Transverse colon (tissue), 4 donors: ENCODE measurements at places on chromosomes 2 and 18. TPM values are rescaled to one million over a fixed set of nuclear protein-coding genes. Genes with fewer than 3 reads are reported as not detected.

TMEFF2 gene
- total RNA-seq, result not detected

FAHD2B gene
- total RNA-seq, result 6.2 TPM

RIT2 gene
- total RNA-seq, result not detected

CFAP210 gene
- not detected for total RNA-seq

TTLL4 gene
- 6.0 TPM for total RNA-seq

KCNJ13 gene
- not detected for total RNA-seq

GRCh38 chr2:29495068-29495467 is 379.9 kb downstream of the CLIP4 start:
- no peak overlapping the region for H3K4me3 ChIP-seq
- H3K4me1 ChIP-seq, result no peaks in the 10 kb centered on the region
- DNase-seq, result no peak
- H3K27ac ChIP-seq, result no peak overlapping the region
- no peaks in the 10 kb centered on the region for H3K27me3 ChIP-seq

DNA sequence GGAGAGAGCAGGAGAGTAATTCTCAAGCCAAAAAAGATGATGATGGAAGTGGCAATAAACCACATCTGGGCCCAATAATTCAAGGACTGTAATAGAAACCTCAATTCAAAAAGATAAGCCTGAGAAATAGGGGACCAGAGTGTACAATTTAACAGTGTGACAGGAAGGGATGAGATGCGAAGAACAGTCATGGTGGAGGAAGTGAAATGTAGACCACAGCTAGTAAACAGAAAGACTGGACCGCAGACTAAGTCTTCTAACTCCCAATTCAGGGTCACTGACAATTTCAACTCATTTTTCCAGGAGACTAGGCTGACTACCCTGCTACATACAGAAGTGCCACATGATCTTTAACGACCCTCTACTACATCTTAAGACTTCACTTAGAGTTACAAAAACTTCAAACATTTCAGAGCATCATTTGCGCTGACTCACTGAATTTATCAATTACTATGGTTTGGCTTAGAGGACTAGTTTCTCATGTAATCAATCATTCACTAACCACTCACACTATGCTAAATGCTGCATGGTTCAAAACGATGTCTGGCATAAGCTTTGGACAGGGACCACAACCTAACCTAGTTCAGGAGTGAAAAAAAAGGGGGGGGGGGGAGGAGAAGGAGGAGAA is 9.0 kb downstream of the CUL3 start:
- H3K27ac ChIP-seq, result no peak overlapping the region
- peaks cover 52% of the 10 kb centered on the region for H3K4me1 ChIP-seq
- no peak for DNase-seq
- H3K36me3 ChIP-seq, result no peaks in the 10 kb centered on the region
- no peaks in the 10 kb centered on the region for H3K27me3 ChIP-seq

DNA sequence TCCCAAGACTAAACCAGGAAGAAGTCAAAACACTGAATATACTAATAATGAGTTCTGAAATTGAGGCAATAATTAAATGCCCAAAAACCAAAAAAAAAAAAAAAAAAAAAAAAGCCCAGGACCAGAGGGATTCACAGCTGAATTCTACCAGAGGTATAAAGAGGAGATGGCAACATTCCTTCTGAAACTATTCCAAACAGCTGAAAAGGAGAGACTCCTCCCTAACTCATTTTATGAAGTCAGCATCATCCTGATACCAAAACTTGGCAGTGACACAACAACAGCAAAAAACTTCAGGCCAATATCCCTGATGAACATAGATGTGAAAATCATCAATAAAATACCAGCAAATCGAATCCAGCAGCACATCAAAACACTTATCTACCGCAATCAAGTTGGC is 108.5 kb upstream of the COL3A1 start:
- no peak overlapping the region for H3K27ac ChIP-seq
- H3K4me1 ChIP-seq, result no peaks in the 10 kb centered on the region
- no peak for DNase-seq
- H3K36me3 ChIP-seq, result no peaks in the 10 kb centered on the region
- no peak overlapping the region for H3K4me3 ChIP-seq
- no peaks in the 10 kb centered on the region for H3K27me3 ChIP-seq

GRCh38 chr2:236573066-236573929 is 3.7 kb downstream of the ACKR3 start:
- no peak for DNase-seq
- H3K27me3 ChIP-seq, result peaks cover 25% of the 10 kb centered on the region
- peaks cover 17% of the 10 kb centered on the region for H3K4me1 ChIP-seq
- peak overlapping the region; percentile 85 for H3K27ac ChIP-seq

DNA sequence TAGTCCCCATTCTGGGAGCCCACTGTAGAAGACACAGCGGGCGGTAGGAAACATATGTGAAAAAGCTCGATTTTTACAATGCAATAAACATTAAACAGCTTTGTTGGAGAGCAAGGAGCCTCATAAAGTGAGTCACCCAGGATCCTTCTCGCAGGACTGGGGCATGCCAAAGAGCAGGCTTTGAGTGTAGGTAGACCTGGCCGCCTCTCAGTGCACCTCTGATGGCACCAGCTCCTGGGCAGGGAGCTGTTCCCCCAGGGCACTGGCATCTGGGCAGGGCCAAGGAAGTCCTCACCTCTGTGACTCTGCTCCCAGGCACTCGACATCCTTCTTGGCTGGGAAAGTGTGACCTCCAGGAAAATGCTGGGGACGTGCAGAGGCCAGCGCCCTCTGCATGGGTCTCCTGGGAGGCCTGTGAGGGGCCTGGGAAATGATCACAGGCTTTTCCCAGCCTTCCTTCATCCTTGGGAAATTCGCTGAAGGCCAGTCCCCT is 94.2 kb downstream of the POLR1A start:
- H3K4me1 ChIP-seq, result no peaks in the 10 kb centered on the region
- DNase-seq, result peak; percentile 60
- H3K27me3 ChIP-seq, result no peaks in the 10 kb centered on the region
- no peaks in the 10 kb centered on the region for H3K36me3 ChIP-seq
- no peak overlapping the region for H3K4me3 ChIP-seq

- H3K27ac ChIP-seq, result no peak overlapping the region
- DNase-seq, result no peak
- H3K36me3 ChIP-seq, result no peaks in the 10 kb centered on the region
- no peak overlapping the region for H3K4me3 ChIP-seq
Observed at GRCh38 chr2:120952318-120952717, 216.7 kb downstream of the GLI2 start.

- DNase-seq, result peak; percentile 59
- H3K27me3 ChIP-seq, result no peaks in the 10 kb centered on the region
- H3K4me1 ChIP-seq, result peaks cover 3% of the 10 kb centered on the region
- H3K36me3 ChIP-seq, result no peaks in the 10 kb centered on the region
- H3K4me3 ChIP-seq, result no peak overlapping the region
Observed at GRCh38 chr2:121356058-121356640, 71.1 kb upstream of the TFCP2L1 start.

DNA sequence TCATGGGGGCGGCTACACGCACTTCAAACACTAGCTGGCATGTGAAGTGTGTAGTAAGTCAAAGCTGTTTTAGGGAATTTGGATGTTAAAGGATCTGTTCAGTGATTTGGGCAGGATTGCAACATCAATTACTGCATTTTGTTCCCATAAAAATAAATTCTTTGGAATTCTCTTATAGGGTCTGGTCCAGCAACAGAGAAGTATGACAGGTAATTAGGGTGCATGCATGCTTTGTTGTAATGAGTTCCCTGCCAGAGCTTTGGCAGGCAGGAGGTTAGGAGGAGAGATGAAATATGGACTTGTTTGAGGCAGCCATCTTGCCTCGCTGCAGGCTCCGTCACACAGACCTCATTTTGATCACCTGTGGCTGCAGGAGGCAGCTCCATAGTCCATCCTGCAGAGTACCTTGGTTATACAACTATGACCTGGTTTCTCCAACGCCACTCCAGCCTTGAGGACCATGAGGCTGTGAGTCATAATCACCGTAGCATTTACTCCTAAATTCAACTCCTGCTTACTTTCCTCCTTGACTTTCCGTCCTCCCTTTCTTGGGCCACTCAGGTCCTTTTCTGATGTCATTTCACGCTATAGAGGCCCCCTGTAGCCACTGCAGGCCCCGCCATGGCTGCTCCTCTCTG is 26.5 kb upstream of the EML4 start:
- no peaks in the 10 kb centered on the region for H3K27me3 ChIP-seq
- no peak for DNase-seq
- H3K4me3 ChIP-seq, result no peak overlapping the region
- peak overlapping the region; percentile 76 for H3K27ac ChIP-seq
- peaks cover 38% of the 10 kb centered on the region for H3K4me1 ChIP-seq

GRCh38 chr2:235098269-235098668 is 146.5 kb downstream of the SH3BP4 start:
- no peaks in the 10 kb centered on the region for H3K4me1 ChIP-seq
- H3K36me3 ChIP-seq, result no peaks in the 10 kb centered on the region
- no peak for DNase-seq

DNA sequence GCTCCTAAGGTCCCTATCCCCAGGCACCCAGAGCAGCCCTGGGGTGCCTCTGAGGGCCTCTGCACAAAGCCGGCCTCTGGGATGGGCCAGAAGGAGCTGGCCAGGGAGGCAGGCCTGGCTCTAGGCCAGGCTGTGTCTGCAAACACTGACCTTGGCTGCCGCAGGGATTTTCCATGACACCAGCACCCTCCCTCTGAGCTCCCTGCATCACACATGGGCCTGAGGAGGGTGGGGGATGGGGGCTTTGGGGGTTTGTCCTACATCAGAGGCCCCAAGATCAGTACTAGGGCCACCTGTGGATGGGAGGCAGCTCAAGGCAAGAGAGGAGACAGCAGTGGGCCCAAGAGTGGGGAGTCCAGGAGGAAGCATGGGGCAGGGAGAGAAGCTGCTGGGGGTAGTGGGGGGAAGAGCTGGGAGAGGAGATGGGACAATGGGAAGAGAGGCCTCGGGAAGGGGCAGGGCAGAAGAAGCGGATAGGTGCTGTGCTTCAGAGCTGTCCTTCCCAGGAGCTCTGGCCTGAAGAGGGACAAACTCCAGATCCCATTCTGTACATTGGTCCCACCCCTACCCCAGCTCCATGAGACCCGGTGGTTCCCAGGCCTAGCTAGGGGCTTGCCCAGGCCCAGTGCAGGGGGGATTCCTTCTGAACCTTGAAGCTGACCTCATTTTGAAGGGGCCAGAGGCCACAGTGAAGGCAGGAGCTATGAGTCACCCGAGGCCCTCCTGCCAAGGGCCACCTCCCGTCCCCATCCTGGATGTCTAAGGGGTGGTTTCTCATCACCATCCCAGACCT is 28.0 kb downstream of the KCNK3 start:
- H3K27me3 ChIP-seq, result no peaks in the 10 kb centered on the region
- H3K4me1 ChIP-seq, result peaks cover 46% of the 10 kb centered on the region
- H3K36me3 ChIP-seq, result no peaks in the 10 kb centered on the region
- DNase-seq, result peak; percentile 74
- no peak overlapping the region for H3K4me3 ChIP-seq
- peak overlapping the region; percentile 71 for H3K27ac ChIP-seq

GRCh38 chr2:139365189-139365588 is 585.0 kb upstream of the NXPH2 start:
- no peaks in the 10 kb centered on the region for H3K27me3 ChIP-seq
- peaks cover 5% of the 10 kb centered on the region for H3K4me1 ChIP-seq
- no peak overlapping the region for H3K27ac ChIP-seq
- H3K4me3 ChIP-seq, result no peak overlapping the region
- no peaks in the 10 kb centered on the region for H3K36me3 ChIP-seq

DNA sequence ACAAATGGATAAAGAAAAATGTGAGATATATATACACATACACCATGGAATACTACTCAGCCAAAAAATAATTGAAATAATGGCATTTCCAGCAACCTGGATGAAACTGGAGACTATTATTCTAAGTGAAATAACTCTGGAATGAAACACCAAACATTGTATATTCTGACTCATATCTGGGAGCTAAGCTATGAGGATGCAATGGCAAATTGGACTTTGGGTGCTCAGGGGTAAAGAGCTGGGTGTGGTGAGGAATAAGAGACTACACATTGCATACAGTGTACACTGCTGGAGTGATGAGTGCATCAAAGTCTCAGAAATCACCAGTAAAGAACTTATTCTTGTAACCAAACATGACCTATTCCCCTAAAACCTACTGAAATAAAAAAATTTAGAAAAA is 636.0 kb upstream of the LRATD1 start:
- no peaks in the 10 kb centered on the region for H3K4me1 ChIP-seq
- no peaks in the 10 kb centered on the region for H3K27me3 ChIP-seq
- no peak overlapping the region for H3K4me3 ChIP-seq
- no peak for DNase-seq
- H3K36me3 ChIP-seq, result no peaks in the 10 kb centered on the region

GRCh38 chr2:156490466-156490840 is 54.3 kb downstream of the GPD2 start:
- H3K27me3 ChIP-seq, result no peaks in the 10 kb centered on the region
- no peak overlapping the region for H3K4me3 ChIP-seq
- no peak overlapping the region for H3K27ac ChIP-seq
- H3K36me3 ChIP-seq, result no peaks in the 10 kb centered on the region

GRCh38 chr2:147469471-147469870 is 375.4 kb upstream of the ACVR2A start:
- no peaks in the 10 kb centered on the region for H3K27me3 ChIP-seq
- H3K4me1 ChIP-seq, result no peaks in the 10 kb centered on the region
- H3K27ac ChIP-seq, result no peak overlapping the region
- H3K36me3 ChIP-seq, result no peaks in the 10 kb centered on the region

DNA sequence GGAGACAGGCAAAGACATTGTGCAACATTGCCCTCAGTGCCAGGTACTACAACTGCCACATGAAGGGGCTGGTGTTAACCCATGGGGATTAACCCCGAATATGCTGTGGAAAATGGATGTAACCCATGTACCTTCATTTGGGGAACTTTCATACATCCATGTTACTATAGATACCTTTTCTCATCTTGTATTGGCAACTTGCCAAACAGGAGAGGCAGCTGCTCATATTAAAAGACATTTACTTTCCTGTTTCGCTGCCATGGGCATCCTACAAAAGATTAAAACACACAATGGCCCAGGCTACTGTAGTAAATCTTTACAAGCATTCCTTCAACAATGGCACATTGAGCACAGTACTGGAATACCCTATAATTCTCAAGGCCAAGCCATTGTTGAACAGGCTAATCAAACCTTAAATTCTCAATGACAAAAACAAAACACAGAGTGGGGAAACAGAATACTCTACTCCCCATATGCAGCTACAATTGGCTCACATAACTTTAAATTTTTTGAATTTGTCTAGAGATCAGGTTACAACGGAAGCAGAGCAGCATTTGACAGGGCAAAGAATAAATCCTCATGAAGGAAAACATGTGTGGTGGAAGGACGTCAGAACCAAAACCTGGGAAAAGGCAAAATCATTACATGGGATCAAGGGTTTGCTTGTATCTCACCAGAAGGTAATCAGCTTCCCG is 1723.5 kb upstream of the LRRTM1 start:
- DNase-seq, result no peak
- H3K27me3 ChIP-seq, result no peaks in the 10 kb centered on the region
- H3K4me3 ChIP-seq, result no peak overlapping the region
- no peak overlapping the region for H3K27ac ChIP-seq

GRCh38 chr2:192166946-192167345 is 27.8 kb downstream of the TMEFF2 start:
- no peak overlapping the region for H3K27ac ChIP-seq
- H3K4me3 ChIP-seq, result no peak overlapping the region
- H3K36me3 ChIP-seq, result no peaks in the 10 kb centered on the region
- no peaks in the 10 kb centered on the region for H3K27me3 ChIP-seq
- H3K4me1 ChIP-seq, result peaks cover 3% of the 10 kb centered on the region

GRCh38 chr2:71800851-71801250 is 346.8 kb downstream of the CYP26B1 start:
- no peak overlapping the region for H3K4me3 ChIP-seq
- no peaks in the 10 kb centered on the region for H3K36me3 ChIP-seq
- H3K4me1 ChIP-seq, result no peaks in the 10 kb centered on the region
- H3K27ac ChIP-seq, result no peak overlapping the region
- no peak for DNase-seq

GRCh38 chr2:25817630-25818029 is 60.7 kb downstream of the ASXL2 start:
- no peak overlapping the region for H3K27ac ChIP-seq
- no peak overlapping the region for H3K4me3 ChIP-seq
- H3K36me3 ChIP-seq, result no peaks in the 10 kb centered on the region
- no peak for DNase-seq
